Fibroblast of skin of back (primary cell): ENCODE measurements at places on chromosomes 1 and 21.
A peak's percentile ranks its signal among the peaks of the same experiment; 100 is the strongest.

DNA sequence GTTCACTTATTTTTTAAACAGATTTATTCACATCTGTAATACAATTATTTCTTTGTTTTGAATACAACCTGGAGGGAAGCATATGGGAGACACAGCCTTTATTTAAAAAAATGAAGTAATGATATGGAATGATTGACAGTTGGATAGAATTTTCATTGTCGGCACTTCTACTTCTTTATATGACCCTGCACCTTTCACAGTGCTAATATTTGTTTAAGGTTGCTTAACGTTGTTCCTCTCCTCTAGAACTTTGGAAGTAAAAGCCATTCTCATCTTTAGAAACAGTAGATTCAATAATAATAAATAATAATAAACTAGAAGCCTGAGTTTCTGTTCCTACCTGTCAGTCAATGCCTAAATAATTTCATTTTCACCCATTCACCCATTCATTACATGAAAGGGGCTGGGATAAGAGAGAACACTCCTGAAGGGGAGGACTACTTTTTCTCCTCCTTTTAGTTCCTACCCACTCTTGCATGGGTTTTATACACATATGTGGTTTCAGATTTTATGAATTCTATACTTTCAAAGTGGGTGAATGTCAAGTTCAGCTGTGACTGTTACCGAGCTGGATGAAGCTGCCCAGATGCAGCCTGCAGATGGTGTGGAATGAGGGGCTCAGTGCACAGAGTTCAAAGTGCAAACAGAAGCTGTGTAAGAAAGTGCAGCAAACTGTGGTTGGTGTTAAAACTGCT lies 9.4 kb downstream of the RUNX1 start:
- no peak for DNase-seq

DNA sequence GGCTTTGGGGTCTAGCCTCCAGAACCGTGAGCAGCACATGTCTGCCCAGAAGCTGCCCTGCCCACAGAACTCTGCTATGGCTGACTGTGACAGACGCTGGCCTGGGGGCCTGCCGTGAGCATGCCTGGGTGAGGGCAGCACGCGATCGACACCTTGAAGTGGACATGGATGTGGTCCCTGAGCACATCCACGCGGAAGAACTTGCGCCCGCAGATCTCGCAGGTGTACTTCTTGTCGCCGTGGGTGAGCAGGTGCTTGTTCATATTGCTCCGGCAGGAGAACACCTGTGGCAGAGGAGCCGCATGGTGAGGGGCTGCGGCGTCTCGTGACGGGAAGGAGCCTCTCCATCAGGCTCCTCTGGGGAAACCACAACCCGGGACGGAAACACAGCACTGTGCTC lies 56.0 kb downstream of the PRDM15 start:
- no peak for DNase-seq

DNA sequence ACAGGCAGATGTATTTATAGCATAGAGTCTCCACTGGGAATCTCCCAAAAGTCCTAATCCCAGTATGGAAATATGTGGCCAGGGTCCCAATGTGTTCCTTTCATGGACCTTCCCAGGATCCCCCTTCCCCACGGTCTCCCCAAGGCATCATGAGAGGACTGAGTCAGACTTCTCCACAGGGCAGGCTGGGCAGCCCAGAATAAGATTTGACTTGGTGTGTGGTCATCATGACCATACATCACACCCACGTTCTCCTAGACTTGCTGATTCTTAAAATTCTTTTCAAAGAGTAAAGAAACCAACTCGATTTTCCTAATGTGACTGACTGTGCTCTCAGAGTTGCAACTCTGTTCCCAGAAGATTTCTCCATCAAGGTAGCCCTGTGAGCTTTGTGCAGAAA lies 93.9 kb upstream of the CD34 start:
- DNase-seq, result peak; percentile 42

DNA sequence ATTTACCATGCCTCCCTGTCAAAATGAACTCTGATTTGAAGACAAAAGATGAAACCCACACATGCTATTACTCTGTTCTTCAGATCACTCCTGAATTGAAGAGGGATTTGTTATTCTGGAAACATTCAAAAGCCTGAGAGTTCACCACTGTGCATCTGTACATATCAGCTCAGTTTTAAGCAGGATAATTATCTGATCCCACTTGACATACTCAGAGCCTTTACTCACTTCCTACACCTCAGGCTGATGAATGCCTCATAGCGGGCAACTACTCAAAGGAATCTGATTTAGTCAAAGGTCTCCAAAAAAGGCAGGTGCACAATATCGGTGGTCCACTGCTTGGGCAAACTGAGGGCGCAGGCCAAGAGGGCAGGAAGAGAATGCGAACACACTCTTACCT lies 47.5 kb upstream of the LPAR3 start:
- no peak for DNase-seq

DNA sequence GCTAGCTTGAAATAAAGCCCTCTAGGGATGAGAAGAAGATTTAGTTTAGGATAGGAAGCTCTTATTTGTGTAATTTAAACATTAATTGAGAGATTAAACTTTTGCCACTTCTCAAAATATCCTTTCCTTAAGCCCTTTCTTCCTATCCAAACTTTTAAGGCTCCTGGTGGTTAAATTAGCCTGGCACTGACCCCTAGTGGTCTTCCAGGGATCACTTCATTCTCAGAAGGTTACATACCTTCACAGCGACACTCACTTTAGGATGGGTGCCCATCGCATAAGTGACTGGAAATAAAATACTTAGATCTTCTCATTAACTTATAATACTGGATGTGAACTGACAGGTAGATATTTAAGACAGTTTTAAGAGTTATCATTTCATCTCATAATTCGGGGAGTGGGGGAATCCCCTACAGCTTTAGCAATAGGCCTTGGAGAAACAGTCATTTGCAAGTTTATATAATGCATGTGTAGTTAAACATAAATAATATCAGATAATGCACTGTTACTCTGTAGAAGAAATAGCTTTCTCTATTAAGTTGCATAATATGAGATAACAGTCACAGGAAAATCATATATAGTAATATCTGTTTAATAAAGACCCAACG lies 7.4 kb downstream of the LHX9 start:
- DNase-seq, result peak; percentile 54

DNA sequence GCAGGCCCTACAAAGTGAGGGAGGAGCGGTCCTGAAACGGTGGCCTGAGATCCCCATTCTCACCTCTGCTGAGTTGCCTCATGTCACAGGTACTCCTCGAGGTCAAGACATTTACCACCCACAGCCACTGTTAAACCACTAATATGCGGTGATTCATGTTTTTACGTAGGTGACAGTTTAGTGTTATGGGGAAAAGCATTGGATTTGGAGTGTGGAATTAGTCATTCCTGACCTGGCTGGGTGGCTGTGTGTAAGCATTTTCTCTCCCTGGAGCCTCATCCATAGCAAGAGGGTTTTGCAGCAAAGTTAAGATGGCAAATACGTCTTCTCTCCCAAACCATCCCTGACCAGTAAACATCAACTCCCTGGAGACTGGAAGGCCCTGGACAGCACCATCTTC lies 57.8 kb upstream of the KCNJ6 start:
- DNase-seq, result peak; percentile 12
